ENCODE measurements at places on chromosomes 5 and 9.

- no peak for DNase-seq
Observed at GRCh38 chr5:137357436-137357835, 141.7 kb downstream of the SPOCK1 start.

DNA sequence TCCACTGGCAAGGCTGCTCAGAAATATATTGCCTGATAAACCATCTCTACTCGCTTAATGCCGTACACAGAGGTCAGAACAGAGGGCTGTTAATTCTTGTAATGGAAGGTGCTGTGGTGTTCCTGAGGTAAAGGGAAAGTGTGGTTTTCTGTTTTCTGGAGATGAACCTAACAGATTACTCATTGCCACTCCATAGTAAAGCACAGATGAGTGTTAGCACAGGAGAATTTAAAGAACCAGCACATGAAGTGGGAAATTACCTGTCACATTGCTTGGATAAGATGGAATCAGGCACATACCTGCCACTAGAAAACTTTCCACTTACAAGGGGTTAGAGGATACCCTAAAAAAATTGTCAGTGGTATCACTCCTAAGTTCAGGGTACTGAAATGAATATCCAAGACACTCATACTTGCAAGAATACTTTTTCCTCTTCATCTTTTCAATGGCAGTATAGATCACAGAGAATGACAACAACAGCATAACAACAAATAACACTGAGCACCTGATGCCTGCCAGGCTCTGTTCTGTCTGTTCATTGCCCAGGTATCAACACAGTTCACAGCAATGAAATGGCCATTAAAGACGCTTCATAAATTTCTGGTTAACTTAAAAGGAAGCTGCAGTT is 152.9 kb upstream of the GNA14 start:
- DNase-seq, result no peak

DNA sequence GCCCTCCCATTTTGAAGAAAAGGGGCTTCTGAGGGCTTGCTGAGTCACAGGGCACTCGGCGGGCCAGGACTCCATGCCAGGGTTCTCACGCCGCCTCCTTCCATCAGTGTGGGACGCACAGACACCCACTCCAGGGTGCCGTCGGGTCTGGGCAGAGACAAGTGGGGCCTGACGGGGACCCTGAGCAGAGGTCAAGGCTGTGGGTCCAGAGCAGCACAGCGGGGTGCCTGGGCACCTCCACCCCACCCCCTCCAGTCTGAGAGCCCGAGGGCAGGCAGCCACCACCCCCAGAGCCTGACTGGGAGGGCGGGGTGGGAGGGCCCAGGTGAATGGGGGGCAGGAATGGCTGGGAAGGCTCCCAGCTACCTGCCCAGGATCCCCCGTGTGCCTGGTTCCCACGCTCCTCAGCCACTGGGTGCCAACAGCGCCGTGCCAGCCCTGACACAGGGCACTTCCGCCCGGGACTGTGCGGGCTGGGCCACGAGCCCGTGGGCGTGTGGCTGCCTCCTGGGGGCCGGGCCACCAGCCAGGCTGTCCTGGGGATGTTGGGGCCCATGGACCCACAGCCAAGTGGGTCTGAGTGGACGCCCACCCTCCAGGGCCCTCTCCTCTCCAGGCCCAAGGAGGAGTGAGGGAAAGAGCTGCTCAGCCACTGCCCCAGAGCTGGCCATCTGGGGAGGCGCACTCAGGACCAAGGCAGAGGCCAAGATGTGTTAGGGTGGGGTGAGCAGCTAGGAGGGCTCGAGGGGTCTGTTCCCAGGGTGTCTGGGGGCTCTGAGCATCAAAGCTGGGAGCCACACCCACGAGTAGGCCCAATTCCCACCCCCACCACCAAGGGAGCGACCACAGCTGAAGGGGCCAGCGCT is 10.1 kb upstream of the NRARP start:
- no peak for DNase-seq

DNA sequence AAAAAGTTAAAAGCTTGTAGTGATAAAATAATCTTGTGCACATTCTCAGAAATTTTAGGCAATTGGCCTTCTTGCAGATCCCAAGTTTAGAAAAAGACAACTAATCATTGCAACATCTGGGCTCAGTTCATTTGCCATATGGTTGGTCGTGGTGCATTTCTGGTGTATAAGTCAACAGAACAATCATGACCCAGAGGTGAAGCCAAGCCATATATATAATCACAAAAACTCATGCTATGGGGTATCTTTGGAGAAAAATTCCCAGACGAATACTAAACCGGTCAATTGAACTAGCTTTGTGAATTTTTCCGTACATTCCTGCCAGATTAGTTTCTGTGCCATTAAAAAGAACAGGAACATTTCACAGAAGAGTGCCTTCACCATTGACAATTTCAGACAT is 50.3 kb downstream of the FYB1 start:
- DNase-seq, result peak; percentile 88

DNA sequence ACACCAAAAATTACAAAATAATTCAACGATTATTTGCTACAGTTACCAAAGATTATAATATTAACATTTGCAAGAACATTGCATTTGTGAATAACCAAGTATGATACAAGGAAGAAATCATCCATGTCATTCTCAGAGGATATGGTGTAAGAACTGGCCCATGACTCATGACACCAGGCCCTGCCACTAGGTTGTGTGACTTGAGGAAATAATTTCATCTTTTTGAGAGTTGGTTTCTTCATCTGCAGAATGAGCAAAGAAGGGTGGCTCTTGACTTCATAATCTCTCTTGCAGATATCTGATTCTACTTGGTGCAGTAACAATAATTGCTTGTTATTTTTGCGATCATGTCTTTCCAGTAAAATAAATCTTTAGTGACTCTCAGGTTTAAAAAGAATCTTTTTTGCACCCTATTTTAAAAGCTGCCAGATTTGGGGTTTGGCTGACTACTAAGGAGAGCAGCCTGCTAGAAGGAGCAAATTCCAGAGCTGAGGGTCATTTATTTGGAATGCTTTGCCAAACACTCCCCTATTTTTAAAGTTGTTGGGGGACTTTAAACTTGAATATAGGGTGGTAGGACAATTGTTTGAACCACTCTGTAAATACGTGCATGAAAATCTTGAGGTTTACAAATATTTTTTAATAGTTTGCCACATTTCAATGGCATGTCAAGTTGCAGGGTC is 23.5 kb downstream of the ITGA1 start:
- peak; percentile 78 for DNase-seq

GRCh38 chr5:84191281-84191680 is 193.4 kb downstream of the EDIL3 start:
- DNase-seq, result no peak

DNA sequence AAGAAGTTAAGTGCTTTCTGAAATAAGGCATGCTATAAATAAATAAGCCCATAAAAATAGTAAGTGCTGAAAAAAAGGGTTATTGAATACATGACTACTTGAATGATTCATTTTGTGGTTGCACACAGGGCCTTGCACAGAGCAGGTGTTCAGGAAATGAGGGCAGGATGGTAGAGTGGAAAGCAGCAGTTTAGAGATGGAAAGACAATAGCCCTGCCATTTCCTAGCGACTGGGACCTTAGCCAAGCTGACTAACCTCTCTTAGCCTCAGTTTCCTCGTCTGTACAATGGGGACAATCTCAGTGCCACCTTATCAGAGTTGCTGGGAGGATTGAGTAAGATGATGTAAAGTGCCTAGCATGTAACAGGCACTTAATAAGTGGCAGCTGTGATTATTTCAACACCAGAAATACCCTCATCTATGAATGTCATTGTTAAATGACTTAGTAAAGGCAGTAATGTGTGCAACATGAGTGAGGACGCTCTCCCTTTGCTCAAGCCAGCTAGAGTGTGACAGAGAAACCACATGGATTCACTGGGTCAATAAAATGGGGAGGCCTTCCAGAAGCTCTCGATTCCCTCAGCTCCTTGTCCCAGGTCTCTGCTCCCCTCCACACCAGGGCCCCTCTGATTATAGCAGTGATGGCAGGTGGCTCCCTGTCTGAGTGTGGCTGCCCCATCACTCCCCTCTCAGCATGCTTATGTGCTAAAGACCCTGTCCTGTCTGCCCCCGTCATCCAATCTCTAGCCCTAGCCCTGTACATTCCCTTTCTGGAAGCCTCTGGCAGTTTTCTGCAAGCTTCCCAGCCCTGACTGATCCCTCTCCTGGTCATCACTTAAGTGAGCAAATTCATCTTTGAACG is 16.0 kb upstream of the PHF19 start:
- peak; percentile 87 for DNase-seq

GRCh38 chr5:143304836-143305475 is 98.5 kb downstream of the NR3C1 start:
- peak; percentile 65 for DNase-seq

- DNase-seq, result no peak
Observed at GRCh38 chr9:13904746-13905145, 409.2 kb downstream of the NFIB start.

- peak; percentile 73 for DNase-seq
Observed at GRCh38 chr5:16550316-16550952, 66.4 kb downstream of the RETREG1 start.

DNA sequence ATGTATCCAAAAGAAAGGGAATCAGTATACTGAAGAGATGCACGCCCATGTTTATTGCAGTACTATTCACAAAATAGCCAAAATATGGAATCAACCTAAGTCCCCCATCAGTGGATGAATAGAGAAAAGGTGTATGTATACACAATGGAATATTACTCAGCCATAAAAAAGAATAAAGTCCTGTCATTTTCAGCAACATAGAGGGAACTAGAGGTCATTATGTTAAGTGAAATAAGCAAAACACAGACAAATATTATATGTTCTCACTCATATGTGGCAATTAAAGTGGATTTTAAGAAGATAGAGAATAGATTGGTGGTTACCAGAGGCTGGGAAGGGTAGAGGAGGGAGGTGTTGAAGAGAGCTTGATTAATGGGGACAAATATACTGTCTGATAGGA is 88.6 kb downstream of the NIPBL start:
- DNase-seq, result no peak

GRCh38 chr5:112006721-112007120 is 249.7 kb upstream of the NREP start:
- peak; percentile 85 for DNase-seq

- DNase-seq, result no peak
Observed at GRCh38 chr9:17120203-17120602, 14.6 kb upstream of the CNTLN start.

GRCh38 chr5:77921094-77921768 is 145.1 kb upstream of the TBCA start:
- no peak for DNase-seq

DNA sequence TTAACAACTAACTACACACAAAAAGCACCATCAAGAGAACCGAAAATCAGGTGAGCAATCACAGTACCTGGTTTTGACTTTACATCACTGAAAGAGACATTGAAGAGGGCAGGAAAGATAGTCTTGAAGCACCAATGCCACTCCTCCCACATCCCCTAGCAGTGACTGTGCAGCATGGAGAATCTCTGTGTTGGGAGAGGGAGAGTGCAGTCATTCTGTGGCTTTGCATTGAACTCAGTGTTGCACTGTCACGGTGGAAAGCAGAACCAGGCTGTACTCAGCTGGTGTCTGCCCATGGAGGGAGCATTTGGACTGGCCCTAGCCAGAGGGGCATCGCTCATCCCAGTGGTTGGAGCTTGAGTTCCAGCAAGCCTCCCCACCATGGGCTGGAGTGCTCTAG is 40.4 kb downstream of the C5 start:
- DNase-seq, result no peak

DNA sequence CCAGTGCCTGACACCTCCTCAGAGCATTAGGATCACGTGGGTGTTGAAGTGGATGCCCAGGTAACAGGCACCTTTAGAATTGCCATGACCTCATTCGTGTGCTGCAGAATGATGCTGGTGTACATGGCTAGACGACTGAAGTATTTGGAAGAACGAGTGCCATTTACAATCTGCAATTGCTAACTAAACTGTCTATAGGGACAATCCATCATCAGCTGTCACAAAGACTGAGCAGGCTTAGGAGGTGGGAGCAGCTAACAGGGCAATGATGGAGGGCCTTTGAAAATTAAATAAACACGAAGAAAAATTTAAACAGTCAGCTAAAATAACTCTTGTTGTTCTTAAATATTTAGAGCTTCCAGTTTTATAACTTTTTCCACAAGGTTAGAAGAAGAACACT is 375.8 kb downstream of the GADD45G start:
- DNase-seq, result no peak

- DNase-seq, result no peak
Observed at GRCh38 chr5:137847687-137848086, 20.0 kb upstream of the MYOT start.

- peak; percentile 62 for DNase-seq
Observed at GRCh38 chr5:16552666-16553343, 64.0 kb downstream of the RETREG1 start.

GRCh38 chr5:148372166-148372725 is 11.5 kb upstream of the FBXO38 start:
- DNase-seq, result no peak

DNA sequence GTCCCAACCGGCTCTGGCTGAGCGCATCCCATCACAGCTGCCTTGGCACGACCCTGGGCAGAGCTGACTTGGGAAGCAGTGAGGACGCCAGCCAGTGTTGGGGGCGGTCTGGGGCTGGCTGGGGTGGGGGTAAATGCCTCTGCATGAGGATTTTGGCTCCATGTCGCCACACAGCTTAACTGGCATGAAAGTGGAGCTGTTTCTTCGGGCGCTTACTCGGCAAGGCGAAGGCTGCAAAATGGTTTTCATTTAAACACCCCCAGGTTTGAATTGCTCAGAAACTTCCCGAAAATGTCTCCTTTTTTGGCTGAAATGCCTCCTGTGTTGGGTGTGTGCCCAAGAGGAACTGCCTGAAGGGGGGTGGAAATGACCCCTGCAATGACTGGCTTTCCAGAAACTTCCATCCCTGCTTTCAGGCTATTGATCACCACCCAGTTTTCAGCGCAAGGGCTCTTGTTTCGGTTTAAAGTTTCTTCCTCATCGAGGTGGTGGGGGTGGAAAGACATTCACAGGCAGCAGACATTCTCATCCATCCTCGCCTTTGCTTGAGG is 38.3 kb downstream of the PTGES start:
- peak; percentile 68 for DNase-seq

- no peak for DNase-seq
Observed at GRCh38 chr5:108420158-108420557, 38.3 kb upstream of the FBXL17 start.

DNA sequence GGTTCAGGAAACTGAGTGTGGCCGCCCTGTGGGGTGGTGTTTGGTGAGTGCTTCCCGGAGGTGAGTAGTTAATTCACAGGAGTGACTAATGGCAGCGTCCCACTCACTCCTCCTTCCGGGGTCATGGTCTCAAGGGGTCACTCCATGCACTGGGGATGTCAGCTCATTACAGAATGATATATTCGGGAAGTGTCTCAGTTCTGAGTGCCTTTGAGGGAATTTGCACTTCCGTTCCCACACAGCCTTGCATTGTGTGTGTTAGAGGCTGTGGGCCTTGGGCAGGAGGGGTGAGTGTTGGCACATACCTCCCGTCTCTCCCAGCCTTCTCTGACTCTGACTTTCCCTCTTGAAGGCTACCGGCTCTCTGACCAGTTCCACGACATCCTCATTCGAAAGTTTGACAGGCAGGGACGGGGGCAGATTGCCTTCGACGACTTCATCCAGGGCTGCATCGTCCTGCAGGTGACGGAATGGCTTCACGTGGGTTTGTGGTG is 10.5 kb upstream of the AHRR start:
- peak; percentile 83 for DNase-seq

- no peak for DNase-seq
Observed at GRCh38 chr5:68274847-68275651, 59.5 kb downstream of the PIK3R1 start.

DNA sequence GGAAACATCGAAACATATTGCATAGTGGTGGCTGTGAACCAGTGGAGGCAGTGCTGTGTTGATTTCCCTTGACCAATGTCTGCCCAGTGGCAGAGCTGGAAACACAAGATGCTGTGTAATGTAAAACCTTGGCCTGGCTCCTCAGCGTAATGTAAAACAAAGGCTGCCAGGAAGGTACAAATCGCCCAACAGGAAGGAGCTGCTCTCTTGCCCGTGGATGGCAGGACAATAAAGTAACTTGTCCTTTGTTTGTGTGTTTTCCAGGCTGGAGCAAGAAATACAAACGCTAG is 143.4 kb downstream of the PALM2AKAP2 start:
- DNase-seq, result no peak

All from fibroblast of mammary gland (primary cell).